ENCODE measurements at places on chromosomes 1 and 21. TPM values are rescaled to one million over a fixed set of nuclear protein-coding genes. Genes with fewer than 3 reads are reported as not detected.

- H3K4me3 ChIP-seq = peak overlapping the region; percentile 51
- DNase-seq = no peak
These were observed 3.4 kb downstream of the IGSF21 start for GRCh38 chr1:18110968-18111367.

CYP4A22 gene
- total RNA-seq = not detected

- DNase-seq = no peak
- H3K27ac ChIP-seq = no peak overlapping the region
- H3K36me3 ChIP-seq = no peaks in the 10 kb centered on the region
- H3K4me3 ChIP-seq = no peak overlapping the region
- no peaks in the 10 kb centered on the region for H3K4me1 ChIP-seq
These were observed 29.3 kb downstream of the KRTAP10-1 start for GRCh38 chr21:44510508-44511218.

- H3K4me1 ChIP-seq = no peaks in the 10 kb centered on the region
These were observed 94.8 kb upstream of the USP24 start for GRCh38 chr1:55309786-55310504.

DNA sequence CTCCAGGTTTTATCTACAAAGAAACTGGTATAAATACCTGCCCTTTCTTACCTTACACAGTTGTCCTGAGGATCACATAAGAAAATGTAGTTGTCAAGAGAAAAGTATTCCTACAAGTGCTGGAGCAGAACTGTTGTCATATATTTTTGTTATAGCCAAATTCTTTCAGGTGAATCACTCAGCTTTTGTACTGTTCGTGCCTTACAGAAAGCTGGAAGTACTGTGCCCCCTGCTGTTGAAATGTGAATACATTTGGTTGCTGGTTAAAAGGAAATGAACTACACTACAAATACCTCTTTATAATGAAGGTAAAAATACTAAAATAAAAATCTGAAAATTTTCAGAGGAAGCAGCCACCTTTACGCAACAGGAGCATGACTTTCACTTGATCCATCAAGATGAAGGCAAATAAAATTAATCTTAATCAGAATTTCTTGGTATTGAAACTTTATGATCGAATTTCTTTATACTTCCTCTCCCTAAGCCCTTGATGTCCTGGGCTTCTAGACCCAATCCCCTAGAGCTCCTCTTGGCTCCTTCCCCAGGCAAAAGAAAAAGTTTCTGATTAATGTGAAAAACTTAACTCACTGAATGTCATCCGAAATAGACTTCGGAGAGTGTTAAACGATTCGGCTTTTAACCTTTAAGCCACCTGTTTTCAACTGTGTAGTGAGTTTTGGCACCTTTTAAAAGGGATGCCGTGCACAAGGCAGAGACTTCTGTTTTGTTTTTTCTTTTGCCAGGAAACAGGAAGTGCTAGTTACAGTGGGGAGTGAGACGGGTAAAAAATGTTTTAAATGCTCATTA is 12.5 kb downstream of the CHML start:
- H3K36me3 ChIP-seq = no peaks in the 10 kb centered on the region
- no peaks in the 10 kb centered on the region for H3K4me1 ChIP-seq
- H3K27ac ChIP-seq = no peak overlapping the region
- no peak for DNase-seq
- H3K27me3 ChIP-seq = no peaks in the 10 kb centered on the region
- no peak overlapping the region for H3K4me3 ChIP-seq

OMA1 gene
- 24.2 TPM for total RNA-seq

FCRL6 gene
- total RNA-seq = 0.76 TPM

GRCh38 chr1:9302745-9303524 is 10.2 kb downstream of the SPSB1 start:
- H3K4me3 ChIP-seq = peak overlapping the region; percentile 10
- peak overlapping the region; percentile 86 for H3K27ac ChIP-seq
- H3K36me3 ChIP-seq = no peaks in the 10 kb centered on the region
- H3K4me1 ChIP-seq = peaks cover 54% of the 10 kb centered on the region

DNA sequence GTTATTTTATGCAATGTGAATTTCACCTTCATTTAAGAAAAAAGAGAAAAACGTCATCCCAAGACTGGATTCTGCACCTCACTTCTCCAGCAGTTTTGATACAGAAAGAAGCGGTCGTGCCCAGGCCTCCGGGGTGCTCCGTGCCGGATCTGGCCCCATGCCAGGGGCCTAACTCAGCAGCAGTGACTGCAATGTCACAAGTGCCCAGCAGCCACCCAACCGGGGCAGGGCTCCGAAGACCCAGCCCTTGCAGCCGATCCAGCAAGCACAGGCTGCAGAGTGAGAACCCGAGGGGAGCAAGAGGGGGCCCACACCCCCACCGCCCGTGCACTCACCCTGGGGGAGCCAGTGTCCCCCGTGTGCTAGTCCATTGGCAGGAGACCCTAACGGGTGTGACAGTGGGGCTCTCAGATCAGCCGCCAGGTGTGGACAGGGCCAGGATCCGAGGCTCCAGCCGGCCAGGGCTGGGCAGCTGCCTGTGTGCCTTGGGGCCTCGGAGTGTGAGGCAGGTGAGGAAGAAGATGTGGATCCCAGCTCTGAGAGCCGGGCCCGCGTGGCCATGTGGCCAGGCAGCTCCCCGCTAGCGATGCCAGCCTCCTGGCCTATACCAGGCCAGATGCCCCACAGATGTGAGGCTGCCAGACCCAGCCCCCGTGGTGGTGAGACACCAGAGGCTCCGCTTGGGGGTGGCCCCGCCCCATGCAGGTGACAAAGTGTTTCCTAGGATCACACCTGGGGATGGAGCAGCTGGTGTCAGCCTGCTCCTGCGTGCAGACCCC is 60.6 kb downstream of the MEGF6 start:
- H3K27ac ChIP-seq = no peak overlapping the region
- DNase-seq = no peak
- no peaks in the 10 kb centered on the region for H3K36me3 ChIP-seq
- no peak overlapping the region for H3K4me3 ChIP-seq

DNA sequence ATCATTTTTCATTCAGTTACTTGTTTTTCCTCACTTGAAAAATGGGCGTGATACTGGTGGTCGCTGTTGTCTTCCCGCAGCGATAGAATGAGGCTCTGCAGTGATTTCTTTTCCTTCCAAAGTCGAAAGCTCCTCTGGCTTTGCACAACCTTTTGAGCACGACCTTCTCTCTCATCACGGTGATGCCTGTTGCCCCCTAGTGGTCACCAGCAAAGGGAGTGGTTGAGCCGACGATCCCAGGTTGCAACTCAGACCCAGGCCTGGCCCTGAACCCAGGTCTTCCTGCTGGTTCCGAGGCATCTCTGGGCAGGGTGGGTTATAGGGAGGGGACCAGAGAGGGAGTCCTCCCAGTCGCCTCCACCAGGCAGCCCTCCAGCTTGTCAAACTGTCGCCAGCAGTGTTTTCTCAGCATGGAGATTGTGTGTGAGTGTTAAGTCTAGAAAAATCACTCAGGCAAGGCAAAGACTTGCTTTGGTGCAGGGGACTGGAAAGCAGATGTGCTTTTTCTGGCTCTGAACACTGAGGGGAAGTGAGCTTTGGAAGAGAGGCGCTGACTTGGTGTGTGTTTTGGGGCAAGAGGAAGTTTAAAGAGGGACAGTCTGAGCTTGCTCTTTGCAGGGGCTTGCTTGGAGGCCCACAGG is 285.3 kb downstream of the CAMTA1 start:
- DNase-seq = no peak
- H3K36me3 ChIP-seq = no peaks in the 10 kb centered on the region
- no peaks in the 10 kb centered on the region for H3K4me1 ChIP-seq
- peak overlapping the region; percentile 57 for H3K4me3 ChIP-seq
- H3K27me3 ChIP-seq = peaks cover 36% of the 10 kb centered on the region
- no peak overlapping the region for H3K27ac ChIP-seq

DNA sequence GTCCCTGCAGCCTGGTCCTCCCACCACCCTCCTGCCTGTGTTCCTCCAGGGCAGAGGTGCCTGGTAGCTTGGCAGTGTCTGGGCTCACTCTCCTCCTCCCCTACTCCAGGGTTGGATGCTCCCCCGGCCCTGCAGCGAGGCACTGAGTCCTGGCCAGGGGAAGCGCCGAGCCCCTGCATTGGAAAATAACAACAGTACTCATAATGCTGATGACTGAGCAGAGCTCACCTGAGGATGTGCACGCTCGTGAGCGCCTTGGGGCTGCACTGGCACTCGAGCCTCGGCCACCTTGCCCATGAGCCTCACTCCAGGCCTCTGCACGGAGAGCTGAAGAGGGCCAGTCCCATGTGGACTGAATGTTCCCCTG is 6.0 kb upstream of the ACTRT2 start:
- no peaks in the 10 kb centered on the region for H3K36me3 ChIP-seq
- no peaks in the 10 kb centered on the region for H3K4me1 ChIP-seq
- H3K4me3 ChIP-seq = no peak overlapping the region
- no peak for DNase-seq

KRTAP6-2 gene
- total RNA-seq = not detected

- H3K4me1 ChIP-seq = no peaks in the 10 kb centered on the region
- no peaks in the 10 kb centered on the region for H3K27me3 ChIP-seq
- H3K4me3 ChIP-seq = no peak overlapping the region
- no peak for DNase-seq
These were observed 97.8 kb downstream of the BEND5 start for GRCh38 chr1:48678710-48679505.

OR2L8 gene
- not detected for total RNA-seq

DNA sequence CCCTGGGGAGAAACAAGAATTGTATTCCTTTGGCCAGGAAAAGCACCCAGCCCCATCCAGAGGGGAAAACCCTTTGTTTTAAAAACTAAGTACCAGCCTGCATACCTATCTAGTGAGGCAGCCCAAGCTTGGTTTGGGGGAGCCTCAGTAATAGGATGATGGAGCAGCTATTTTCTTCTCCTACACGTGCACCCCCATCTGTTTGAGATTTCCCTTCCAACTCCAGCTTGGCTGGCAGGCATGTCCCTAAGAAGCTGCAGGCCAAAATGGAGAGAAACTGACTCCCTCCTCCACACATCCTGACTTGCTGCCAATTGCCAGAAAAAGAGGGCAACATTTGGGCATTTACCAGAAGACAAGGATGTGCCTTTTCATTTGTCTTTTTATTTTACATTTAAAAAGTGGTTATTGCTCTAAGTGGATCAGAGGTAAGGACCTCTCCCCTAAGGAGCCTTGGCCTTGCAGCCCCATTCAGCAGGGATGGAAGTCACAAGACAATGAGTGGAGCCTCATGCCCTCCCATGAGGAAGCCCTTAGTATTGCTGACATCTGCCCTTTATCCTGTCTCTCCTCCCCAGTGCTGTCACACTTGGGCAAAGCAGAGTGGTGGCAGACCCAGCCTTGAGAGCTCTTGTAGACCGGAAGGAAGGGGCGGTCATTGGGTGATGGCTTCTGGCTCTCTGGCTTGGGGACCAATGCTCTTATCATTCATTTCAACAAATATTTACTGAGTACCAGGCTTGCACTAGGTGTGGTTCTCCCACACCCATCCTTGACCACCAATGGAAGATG is 8.6 kb downstream of the FNDC5 start:
- no peak overlapping the region for H3K27ac ChIP-seq
- DNase-seq = no peak
- no peak overlapping the region for H3K4me3 ChIP-seq
- no peaks in the 10 kb centered on the region for H3K27me3 ChIP-seq
- H3K36me3 ChIP-seq = no peaks in the 10 kb centered on the region

- peak overlapping the region; percentile 91 for H3K27ac ChIP-seq
- DNase-seq = no peak
- no peaks in the 10 kb centered on the region for H3K36me3 ChIP-seq
- H3K4me1 ChIP-seq = peaks cover 14% of the 10 kb centered on the region
- H3K4me3 ChIP-seq = no peak overlapping the region
- H3K27me3 ChIP-seq = no peaks in the 10 kb centered on the region
These were observed 357.1 kb downstream of the LTN1 start for GRCh38 chr21:28635541-28635940.

DNA sequence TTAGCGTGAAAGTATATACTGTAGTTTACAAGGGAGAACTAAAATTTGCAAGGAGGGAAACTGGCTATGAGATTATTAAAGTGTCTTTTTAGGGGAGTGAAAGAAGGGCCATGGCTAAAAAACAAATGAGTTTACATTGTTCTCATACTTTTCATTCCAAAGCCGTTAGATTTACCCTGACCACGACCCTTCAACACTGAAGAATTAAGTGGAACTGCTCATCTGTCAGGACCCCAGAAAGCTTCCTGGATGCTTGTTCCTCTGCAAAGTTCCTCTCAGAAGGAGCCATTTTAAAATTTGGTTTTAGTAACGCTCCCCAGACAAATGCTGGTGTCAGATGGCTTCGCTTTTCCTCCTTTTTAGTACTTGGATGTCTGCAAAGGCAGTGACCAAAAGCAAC is 82.7 kb upstream of the ZBTB18 start:
- no peaks in the 10 kb centered on the region for H3K27me3 ChIP-seq
- DNase-seq = no peak
- H3K4me3 ChIP-seq = no peak overlapping the region
- H3K4me1 ChIP-seq = no peaks in the 10 kb centered on the region

DNA sequence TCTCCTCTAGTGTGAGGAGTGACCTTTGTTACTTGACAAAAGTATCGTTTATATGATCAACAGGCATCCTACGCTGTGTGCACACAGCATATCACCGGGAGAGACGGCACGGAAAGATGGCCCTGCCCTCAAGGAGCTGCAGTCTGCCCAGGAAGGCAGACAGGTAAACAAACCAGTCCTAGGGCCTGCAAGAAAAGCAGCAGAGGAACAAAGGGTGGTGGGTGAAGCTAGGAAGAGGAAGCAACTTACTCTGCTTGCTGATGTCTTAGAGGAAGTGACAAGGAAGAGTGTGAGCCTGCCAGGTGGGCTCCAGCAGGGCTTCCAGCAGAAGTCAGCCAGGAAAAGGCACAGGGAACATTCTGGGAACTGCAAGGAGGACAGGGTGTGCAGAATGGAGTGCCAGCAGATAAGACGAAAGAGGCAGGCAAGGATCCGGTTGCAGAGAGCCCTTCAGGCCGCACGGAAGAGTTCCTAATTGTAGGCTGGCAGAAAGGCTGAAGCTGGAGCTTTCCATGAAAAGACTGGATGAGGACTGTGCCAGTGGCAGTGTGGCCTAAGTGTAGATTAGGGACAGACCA is 106.7 kb downstream of the SLC45A1 start:
- peaks cover 28% of the 10 kb centered on the region for H3K4me1 ChIP-seq
- H3K27ac ChIP-seq = peak overlapping the region; percentile 99
- no peaks in the 10 kb centered on the region for H3K27me3 ChIP-seq

KRTAP13-2 gene
- total RNA-seq = not detected

GRCh38 chr1:48123647-48124046 is 98.9 kb upstream of the SLC5A9 start:
- no peak overlapping the region for H3K4me3 ChIP-seq
- H3K36me3 ChIP-seq = no peaks in the 10 kb centered on the region
- no peak for DNase-seq
- H3K27me3 ChIP-seq = no peaks in the 10 kb centered on the region
- H3K4me1 ChIP-seq = no peaks in the 10 kb centered on the region
- no peak overlapping the region for H3K27ac ChIP-seq

COL18A1 gene
- 38.9 TPM for total RNA-seq

CCDC30 gene
- 0.19 TPM for total RNA-seq

DNA sequence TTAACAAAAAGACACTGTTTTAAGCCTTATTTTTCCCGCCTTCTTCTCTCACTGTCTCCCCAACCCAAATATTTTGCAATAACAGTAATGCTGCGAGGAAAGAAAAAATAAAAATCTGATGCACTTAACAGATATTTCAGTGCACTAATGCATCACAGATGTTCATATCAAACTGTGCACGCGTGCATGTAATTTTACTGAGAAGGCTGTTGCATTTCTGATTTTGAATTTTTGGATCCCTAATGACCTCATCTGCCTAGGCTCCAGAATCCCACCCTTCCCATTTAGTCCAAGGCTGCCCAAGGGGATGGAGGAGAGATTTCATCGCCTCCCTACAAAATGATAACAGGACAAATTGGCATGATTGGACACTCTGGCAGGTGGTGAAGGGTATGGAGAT is 5.5 kb downstream of the TRABD2B start:
- H3K4me1 ChIP-seq = no peaks in the 10 kb centered on the region
- no peak overlapping the region for H3K27ac ChIP-seq
- DNase-seq = no peak
- H3K27me3 ChIP-seq = no peaks in the 10 kb centered on the region
